Endothelial cell of umbilical vein (primary cell): ENCODE measurements at places on chromosomes 4 and X. TPM values are rescaled to one million over a fixed set of nuclear protein-coding genes. Genes with fewer than 3 reads are reported as not detected.

The FGF16 gene
- total RNA-seq = 3.1 and 5.1 TPM in 2 replicates

The HGFAC gene
- total RNA-seq = 0.42 and 0.49 TPM in 2 replicates

The ARAP2 gene
- total RNA-seq = 0.16 TPM in 1 of 2 replicates, not detected in the other

The CXCL6 gene
- total RNA-seq = 0.25 and 1.2 TPM in 2 replicates

The FANCB gene
- 6.6 and 7.9 TPM in 2 replicates for total RNA-seq

The MCF2 gene
- 0.13 TPM in 1 of 2 replicates, not detected in the other for total RNA-seq

The RRAGB gene
- 12.3 and 14.3 TPM in 2 replicates for total RNA-seq

The ATXN3L gene
- not detected in 2 replicates for total RNA-seq

The HPGD gene
- not detected in 2 replicates for total RNA-seq

The EGFL6 gene
- total RNA-seq = not detected in 2 replicates

The F9 gene
- total RNA-seq = not detected in 2 replicates

The SUPT20HL2 gene
- not detected in 2 replicates for total RNA-seq

The PDE5A gene
- total RNA-seq = 2.3 and 3.2 TPM in 2 replicates

The TCEAL7 gene
- 8.2 and 10.5 TPM in 2 replicates for total RNA-seq

The ACSL1 gene
- total RNA-seq = 17.7 and 18.9 TPM in 2 replicates

The PCDH19 gene
- total RNA-seq = 1.2 and 4.3 TPM in 2 replicates

The SPANXN4 gene
- not detected in 2 replicates for total RNA-seq

The EVC2 gene
- total RNA-seq = 5.7 and 8.8 TPM in 2 replicates

The CYTL1 gene
- total RNA-seq = 4.0 and 29.8 TPM in 2 replicates

The HSD17B11 gene
- total RNA-seq = 16.0 and 21.1 TPM in 2 replicates

The FAM149A gene
- 0.20 and 0.51 TPM in 2 replicates for total RNA-seq

The MAGEA11 gene
- not detected in 2 replicates for total RNA-seq

The KLB gene
- not detected in 2 replicates for total RNA-seq

The P2RY10 gene
- not detected in 2 replicates for total RNA-seq

The SCRG1 gene
- total RNA-seq = not detected in 2 replicates

The NUP62CL gene
- total RNA-seq = not detected in 2 replicates

The CENPVL1 gene
- total RNA-seq = not detected in 2 replicates

The CNGA1 gene
- total RNA-seq = not detected in 2 replicates

The PDHA2 gene
- not detected in 2 replicates for total RNA-seq

The ARHGAP36 gene
- total RNA-seq = not detected in 2 replicates

The CSAG3 gene
- not detected in 2 replicates for total RNA-seq

The HSFX2 gene
- 0.55 TPM in 1 of 2 replicates, not detected in the other for total RNA-seq

The SGMS2 gene
- 33.0 and 35.9 TPM in 2 replicates for total RNA-seq

The LANCL3 gene
- 0.83 and 1.5 TPM in 2 replicates for total RNA-seq

The TMPRSS11A gene
- not detected in 2 replicates for total RNA-seq

The SHROOM4 gene
- total RNA-seq = 57.5 and 58.7 TPM in 2 replicates

The MAGEA2 gene
- total RNA-seq = not detected in 2 replicates

The OPRPN gene
- total RNA-seq = not detected in 2 replicates

The ZNF157 gene
- not detected in 2 replicates for total RNA-seq

The SMR3B gene
- total RNA-seq = not detected in 2 replicates

The F8A3 gene
- 9.7 TPM in 1 of 2 replicates, not detected in the other for total RNA-seq

The CT47A7 gene
- not detected in 2 replicates for total RNA-seq

The DSPP gene
- not detected in 2 replicates for total RNA-seq

The SLITRK4 gene
- 0.77 and 3.8 TPM in 2 replicates for total RNA-seq

The MYOZ2 gene
- 0.13 and 0.60 TPM in 2 replicates for total RNA-seq

The GPR82 gene
- not detected in 2 replicates for total RNA-seq

The GPR143 gene
- 9.3 and 9.7 TPM in 2 replicates for total RNA-seq

The GLRB gene
- total RNA-seq = 5.7 and 6.2 TPM in 2 replicates

The CENPU gene
- 35.6 and 37.9 TPM in 2 replicates for total RNA-seq

The INTU gene
- total RNA-seq = 4.3 and 5.4 TPM in 2 replicates

The TEX13C gene
- not detected in 2 replicates for total RNA-seq

The MID1 gene
- total RNA-seq = 24.5 and 29.8 TPM in 2 replicates

The ADH4 gene
- not detected in 2 replicates for total RNA-seq

The C1QTNF7 gene
- not detected in 2 replicates for total RNA-seq

The RTL5 gene
- total RNA-seq = 1.7 and 2.1 TPM in 2 replicates
